Nephron progenitor cell (in vitro differentiated cells): ENCODE measurements at places on chromosomes 11 and 22.
A peak's percentile ranks its signal among the peaks of the same experiment; 100 is the strongest.

GRCh38 chr22:37904572-37905533 lies 1.2 kb upstream of the MICALL1 start:
- peak overlapping the region; percentile 13 for H3K27ac ChIP-seq
- peak; percentile 12 for DNase-seq
- H3K4me3 ChIP-seq = peak overlapping the region; percentile 85
- H3K27me3 ChIP-seq = no peaks in the 10 kb centered on the region
- H3K4me1 ChIP-seq = peaks cover 33% of the 10 kb centered on the region

DNA sequence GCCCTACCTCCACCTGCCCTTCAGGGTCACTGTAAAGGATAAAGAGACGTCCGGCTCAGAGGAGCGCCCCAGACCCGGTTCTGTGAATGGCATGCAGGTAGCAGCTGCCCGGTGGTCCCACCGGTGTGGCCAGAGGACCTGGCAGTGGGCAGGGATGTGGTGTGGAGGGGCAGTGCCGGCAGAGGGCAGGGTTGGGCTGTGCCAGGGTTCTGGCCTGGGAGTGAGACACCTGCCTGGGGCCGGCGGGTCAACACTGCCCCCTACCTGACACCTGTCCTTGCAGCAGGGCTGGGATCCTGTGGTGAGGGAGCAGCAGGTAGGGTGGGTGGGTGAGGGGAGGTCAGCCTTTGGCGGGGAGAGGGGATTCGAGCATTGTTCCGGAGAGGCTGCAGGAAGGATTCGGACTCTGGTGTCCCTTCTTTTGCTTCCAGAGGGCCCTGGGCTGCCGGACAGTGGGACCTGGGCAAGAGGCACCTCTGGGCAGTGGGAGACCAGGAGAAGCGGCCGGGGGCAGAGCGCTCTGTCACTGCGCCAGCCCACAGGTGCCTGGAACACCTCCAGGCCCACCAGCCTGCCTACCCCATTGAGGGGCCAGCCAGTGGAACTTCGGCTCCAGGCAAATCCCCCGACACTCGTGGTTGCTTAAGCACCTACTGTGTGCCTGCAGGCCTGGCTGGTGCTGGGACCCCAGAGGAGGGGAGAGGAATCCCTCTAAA lies 1.6 kb upstream of the PHLDA2 start:
- peak; percentile 66 for DNase-seq
- H3K36me3 ChIP-seq = no peaks in the 10 kb centered on the region
- peaks cover 13% of the 10 kb centered on the region for H3K4me1 ChIP-seq
- peak overlapping the region; percentile 76 for H3K4me3 ChIP-seq
- no peak overlapping the region for H3K27ac ChIP-seq
- H3K27me3 ChIP-seq = peaks cover 45% of the 10 kb centered on the region

DNA sequence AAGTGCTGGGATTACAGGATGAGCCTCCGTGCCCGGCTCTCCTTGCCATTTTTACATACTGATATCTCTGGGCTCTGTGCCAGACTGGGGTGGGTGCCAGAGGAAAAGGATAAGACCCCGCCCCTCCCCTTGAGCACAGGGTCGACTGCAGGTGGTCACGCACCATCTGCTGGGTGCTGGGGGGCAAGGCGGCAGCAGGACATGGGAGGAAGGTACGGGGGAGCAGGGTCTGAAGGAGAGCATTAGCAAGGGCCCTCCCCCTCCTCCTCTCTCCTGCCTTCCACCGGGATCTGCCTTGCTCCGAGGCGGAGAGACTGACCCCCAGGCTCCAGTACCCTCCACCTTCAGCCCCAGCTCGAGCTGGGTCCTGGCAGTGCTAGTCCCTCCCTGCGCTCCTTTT lies 9.7 kb upstream of the PGA3 start:
- peaks cover 43% of the 10 kb centered on the region for H3K4me1 ChIP-seq
- DNase-seq = no peak
- H3K27me3 ChIP-seq = peaks cover 13% of the 10 kb centered on the region
- no peaks in the 10 kb centered on the region for H3K36me3 ChIP-seq
- no peak overlapping the region for H3K27ac ChIP-seq
- no peak overlapping the region for H3K4me3 ChIP-seq

GRCh38 chr11:45087086-45087899 lies 59.1 kb upstream of the PRDM11 start:
- no peak overlapping the region for H3K4me3 ChIP-seq
- H3K36me3 ChIP-seq = no peaks in the 10 kb centered on the region
- no peak overlapping the region for H3K27ac ChIP-seq
- no peak for DNase-seq

GRCh38 chr22:38401336-38402084 lies 53.5 kb downstream of the KCNJ4 start:
- H3K4me1 ChIP-seq = peaks cover 45% of the 10 kb centered on the region
- peaks cover 10% of the 10 kb centered on the region for H3K27me3 ChIP-seq
- H3K36me3 ChIP-seq = no peaks in the 10 kb centered on the region
- H3K27ac ChIP-seq = no peak overlapping the region

GRCh38 chr11:126115127-126115495 lies 52.4 kb upstream of the CDON start:
- peaks cover 14% of the 10 kb centered on the region for H3K27me3 ChIP-seq
- H3K27ac ChIP-seq = no peak overlapping the region
- DNase-seq = no peak
- no peaks in the 10 kb centered on the region for H3K36me3 ChIP-seq

GRCh38 chr22:46072981-46073682 lies 77.2 kb upstream of the PPARA start:
- peaks cover 5% of the 10 kb centered on the region for H3K4me1 ChIP-seq
- H3K27me3 ChIP-seq = peaks cover 86% of the 10 kb centered on the region
- no peak for DNase-seq
- H3K27ac ChIP-seq = no peak overlapping the region
- H3K4me3 ChIP-seq = peak overlapping the region; percentile 32

GRCh38 chr11:77512092-77512491 lies 38.2 kb upstream of the PAK1 start:
- no peaks in the 10 kb centered on the region for H3K4me1 ChIP-seq
- no peak for DNase-seq
- H3K27ac ChIP-seq = no peak overlapping the region
- no peaks in the 10 kb centered on the region for H3K27me3 ChIP-seq
- H3K4me3 ChIP-seq = no peak overlapping the region

GRCh38 chr11:70367071-70367470 lies 31.3 kb upstream of the CTTN start:
- no peak for DNase-seq
- no peaks in the 10 kb centered on the region for H3K27me3 ChIP-seq
- no peaks in the 10 kb centered on the region for H3K4me1 ChIP-seq

- peaks cover 17% of the 10 kb centered on the region for H3K4me1 ChIP-seq
- peaks cover 8% of the 10 kb centered on the region for H3K27me3 ChIP-seq
- H3K36me3 ChIP-seq = no peaks in the 10 kb centered on the region
- no peak for DNase-seq
Measured at GRCh38 chr11:120842195-120842594, 181.7 kb upstream of the TBCEL start.

DNA sequence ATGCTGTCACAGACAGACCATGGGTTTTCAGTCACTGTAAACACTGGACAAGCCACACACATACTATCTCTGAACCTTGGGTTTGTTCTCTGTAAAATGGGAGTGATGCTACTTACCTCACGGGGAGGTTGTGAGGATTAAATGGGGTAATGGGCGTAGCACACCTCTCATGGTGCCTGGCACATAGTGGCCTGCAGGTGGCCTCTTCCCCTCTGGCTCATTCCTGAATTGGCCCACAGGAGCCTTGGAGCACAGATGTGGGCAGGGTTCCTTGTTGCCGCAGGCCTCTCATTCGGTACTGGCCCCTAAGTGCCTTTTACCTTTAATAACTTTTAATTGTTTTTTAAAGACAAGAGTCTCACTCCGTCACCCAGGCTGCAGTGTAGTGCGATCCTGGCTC lies 11.7 kb downstream of the MICAL2 start:
- H3K27me3 ChIP-seq = peaks cover 17% of the 10 kb centered on the region
- no peak overlapping the region for H3K27ac ChIP-seq
- H3K4me3 ChIP-seq = no peak overlapping the region
- DNase-seq = no peak
- no peaks in the 10 kb centered on the region for H3K36me3 ChIP-seq
- peaks cover 38% of the 10 kb centered on the region for H3K4me1 ChIP-seq

GRCh38 chr22:20247010-20247505 lies 21.1 kb downstream of the RTN4R start:
- H3K36me3 ChIP-seq = no peaks in the 10 kb centered on the region
- no peaks in the 10 kb centered on the region for H3K27me3 ChIP-seq
- DNase-seq = peak; percentile 39
- H3K4me3 ChIP-seq = no peak overlapping the region
- no peak overlapping the region for H3K27ac ChIP-seq
- peaks cover 51% of the 10 kb centered on the region for H3K4me1 ChIP-seq

GRCh38 chr11:67120456-67120855 lies 1.4 kb downstream of the KDM2A start:
- H3K4me1 ChIP-seq = peaks cover 34% of the 10 kb centered on the region
- H3K36me3 ChIP-seq = peaks cover 21% of the 10 kb centered on the region
- no peak for DNase-seq
- H3K4me3 ChIP-seq = peak overlapping the region; percentile 100
- peaks cover 9% of the 10 kb centered on the region for H3K27me3 ChIP-seq

GRCh38 chr22:38638728-38639127 lies 17.5 kb downstream of the FAM227A start:
- no peaks in the 10 kb centered on the region for H3K27me3 ChIP-seq
- H3K4me3 ChIP-seq = no peak overlapping the region
- H3K27ac ChIP-seq = peak overlapping the region; percentile 57

- peaks cover 11% of the 10 kb centered on the region for H3K27me3 ChIP-seq
- H3K4me1 ChIP-seq = peaks cover 23% of the 10 kb centered on the region
- H3K27ac ChIP-seq = no peak overlapping the region
- DNase-seq = no peak
- no peak overlapping the region for H3K4me3 ChIP-seq
Measured at GRCh38 chr22:49349181-49349835, 478.4 kb downstream of the BRD1 start.

GRCh38 chr11:65781962-65782815 lies 1.4 kb upstream of the AP5B1 start:
- H3K27me3 ChIP-seq = peaks cover 60% of the 10 kb centered on the region
- H3K36me3 ChIP-seq = peaks cover 15% of the 10 kb centered on the region
- no peak for DNase-seq
- H3K4me3 ChIP-seq = no peak overlapping the region
- peaks cover 22% of the 10 kb centered on the region for H3K4me1 ChIP-seq
- no peak overlapping the region for H3K27ac ChIP-seq

DNA sequence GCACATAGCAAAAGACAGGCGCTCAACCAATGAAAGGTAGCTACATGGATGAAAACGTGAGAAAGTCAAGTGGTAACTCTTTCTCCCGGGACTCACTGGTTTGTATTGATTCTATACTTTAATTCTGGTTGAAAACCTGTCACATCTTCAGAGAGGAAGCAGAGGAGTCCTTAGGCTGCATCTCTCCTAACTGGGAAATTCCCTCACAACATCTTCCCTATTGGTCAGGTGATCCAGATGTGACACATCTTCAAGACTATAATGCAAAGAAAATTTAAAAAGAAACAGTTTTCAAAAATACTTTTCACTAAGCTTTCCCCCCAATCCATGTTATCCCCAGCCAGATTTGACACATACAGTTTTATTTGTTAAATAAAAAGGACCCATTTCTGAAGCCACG lies 62.7 kb upstream of the RCN1 start:
- DNase-seq = no peak
- peaks cover 16% of the 10 kb centered on the region for H3K27me3 ChIP-seq
- H3K36me3 ChIP-seq = no peaks in the 10 kb centered on the region
- no peak overlapping the region for H3K27ac ChIP-seq
- H3K4me3 ChIP-seq = no peak overlapping the region
- H3K4me1 ChIP-seq = no peaks in the 10 kb centered on the region

GRCh38 chr11:118401880-118402590 lies 629 bp downstream of the ATP5MG start:
- peak overlapping the region; percentile 95 for H3K4me3 ChIP-seq
- peaks cover 2% of the 10 kb centered on the region for H3K27me3 ChIP-seq
- H3K36me3 ChIP-seq = peaks cover 12% of the 10 kb centered on the region
- H3K27ac ChIP-seq = peak overlapping the region; percentile 100
- H3K4me1 ChIP-seq = peaks cover 28% of the 10 kb centered on the region
- no peak for DNase-seq

GRCh38 chr11:119615003-119615881 lies 113.8 kb downstream of the NECTIN1 start:
- H3K4me1 ChIP-seq = peaks cover 25% of the 10 kb centered on the region
- peaks cover 11% of the 10 kb centered on the region for H3K27me3 ChIP-seq
- no peaks in the 10 kb centered on the region for H3K36me3 ChIP-seq
- DNase-seq = no peak
- no peak overlapping the region for H3K27ac ChIP-seq
- H3K4me3 ChIP-seq = no peak overlapping the region

GRCh38 chr22:48445113-48445827 lies 1382.4 kb downstream of the BRD1 start:
- H3K4me3 ChIP-seq = no peak overlapping the region
- no peak for DNase-seq
- peaks cover 11% of the 10 kb centered on the region for H3K27me3 ChIP-seq
- H3K36me3 ChIP-seq = no peaks in the 10 kb centered on the region

DNA sequence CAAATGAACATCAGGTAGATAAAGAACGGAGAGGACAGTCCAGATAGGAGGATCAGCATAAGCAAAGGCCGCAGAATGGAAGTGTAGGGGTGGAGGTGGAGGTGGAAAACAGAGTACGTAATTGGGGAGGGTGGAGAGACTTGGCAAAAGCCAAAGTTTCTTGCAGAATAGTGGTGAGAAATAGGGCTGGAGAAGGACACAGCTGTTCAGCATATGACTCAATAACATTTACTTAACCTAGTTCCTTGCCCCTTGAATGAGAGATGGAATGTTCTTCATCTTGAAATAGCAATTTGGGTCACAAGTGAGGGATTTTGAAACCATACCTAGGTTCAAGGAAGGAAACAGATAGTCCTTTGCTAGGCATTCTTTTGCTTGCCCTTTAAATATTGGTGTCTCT lies 235.9 kb upstream of the ARHGAP20 start:
- H3K4me1 ChIP-seq = peaks cover 17% of the 10 kb centered on the region
- no peak overlapping the region for H3K4me3 ChIP-seq

DNA sequence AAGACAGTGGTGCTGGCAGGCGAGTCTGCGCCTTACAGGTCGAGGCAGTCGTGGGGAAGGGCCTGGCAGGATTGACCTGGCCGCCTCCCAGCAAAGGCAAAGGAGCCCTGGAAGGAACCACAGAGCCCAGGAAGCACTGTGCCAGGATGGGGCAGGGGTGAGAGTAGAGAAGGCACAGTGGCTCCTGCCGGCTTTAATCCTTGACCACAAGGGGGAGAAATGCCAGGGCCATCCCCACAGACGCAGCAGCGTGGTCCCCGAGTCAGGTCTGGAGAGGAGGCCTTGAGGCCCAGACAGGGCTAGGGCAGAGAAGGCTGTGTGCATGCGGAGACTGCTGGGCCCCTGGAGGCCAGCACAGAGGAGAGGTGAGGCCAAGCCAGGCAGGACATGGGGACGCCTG lies 9.9 kb upstream of the NDUFS8 start:
- peak overlapping the region; percentile 21 for H3K4me3 ChIP-seq
- no peak overlapping the region for H3K27ac ChIP-seq
- peaks cover 19% of the 10 kb centered on the region for H3K36me3 ChIP-seq
- DNase-seq = no peak
- peaks cover 30% of the 10 kb centered on the region for H3K4me1 ChIP-seq
- H3K27me3 ChIP-seq = peaks cover 4% of the 10 kb centered on the region
